NCI-H2227 treated with DMSO at 0.1 percent for 48 hours (cell line): ENCODE measurements at places on chromosomes 5 and 9.

DNA sequence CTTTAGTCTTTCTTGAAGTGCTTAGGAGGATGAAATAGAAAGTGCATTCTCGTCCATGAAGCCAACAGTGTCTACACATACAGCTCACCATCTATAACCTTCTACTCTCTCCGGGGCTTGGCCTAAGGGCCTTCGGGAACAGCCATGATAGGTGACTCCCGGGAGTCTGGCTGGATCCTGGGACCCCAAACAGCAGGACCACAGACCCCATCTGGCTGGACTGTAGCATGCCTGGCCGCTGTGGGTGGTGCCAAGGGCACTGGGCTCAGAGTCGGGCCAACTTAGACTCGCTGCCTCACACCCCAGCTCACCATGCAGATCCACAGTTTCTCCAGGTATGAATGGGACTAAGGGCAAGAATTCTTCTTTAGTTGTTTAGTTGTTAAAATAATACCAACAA, 16.3 kb downstream of the GABBR2 start:
- no peak for DNase-seq

DNA sequence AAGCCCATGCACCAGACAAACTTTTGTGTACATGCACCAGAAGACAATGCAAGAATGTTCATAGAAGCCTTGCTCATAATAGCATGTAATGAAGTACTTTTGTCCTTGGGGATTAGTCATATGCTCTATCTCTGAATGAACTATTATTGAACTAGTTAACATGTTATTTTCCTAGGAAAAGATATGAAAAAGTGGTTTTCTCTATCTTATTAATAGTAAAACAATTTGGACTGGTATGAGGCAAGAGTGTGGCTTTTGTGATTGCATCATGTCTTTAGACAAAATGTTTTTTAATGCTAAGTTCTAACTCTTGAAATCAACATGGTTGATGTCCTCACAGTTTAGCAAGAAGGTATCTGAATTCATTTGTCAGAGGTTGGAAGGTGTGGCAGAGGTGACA, 55.7 kb upstream of the SPDL1 start:
- no peak for DNase-seq

DNA sequence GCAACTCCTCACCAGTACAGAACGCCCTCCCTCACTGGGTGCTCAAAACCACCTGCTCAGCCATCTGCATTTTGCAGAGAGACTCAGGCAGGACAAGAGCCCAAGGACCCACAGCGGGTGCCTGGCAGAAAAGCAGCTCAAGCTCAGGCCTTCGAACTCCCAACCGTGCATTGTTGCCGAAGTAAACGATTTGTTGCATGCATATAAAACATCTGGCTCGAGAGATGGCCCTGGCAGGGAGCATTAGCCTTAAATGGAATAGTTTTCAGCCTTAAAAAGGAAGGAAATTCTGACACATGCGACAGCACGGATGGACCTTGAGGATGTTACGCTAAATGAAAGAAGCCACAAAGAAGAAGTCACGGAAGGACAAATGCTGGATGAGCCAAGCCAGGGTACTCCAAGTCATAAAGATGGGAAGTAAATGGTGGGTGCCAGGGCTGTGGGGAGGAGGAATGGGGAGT, 160.4 kb upstream of the PHYKPL start:
- no peak for DNase-seq

DNA sequence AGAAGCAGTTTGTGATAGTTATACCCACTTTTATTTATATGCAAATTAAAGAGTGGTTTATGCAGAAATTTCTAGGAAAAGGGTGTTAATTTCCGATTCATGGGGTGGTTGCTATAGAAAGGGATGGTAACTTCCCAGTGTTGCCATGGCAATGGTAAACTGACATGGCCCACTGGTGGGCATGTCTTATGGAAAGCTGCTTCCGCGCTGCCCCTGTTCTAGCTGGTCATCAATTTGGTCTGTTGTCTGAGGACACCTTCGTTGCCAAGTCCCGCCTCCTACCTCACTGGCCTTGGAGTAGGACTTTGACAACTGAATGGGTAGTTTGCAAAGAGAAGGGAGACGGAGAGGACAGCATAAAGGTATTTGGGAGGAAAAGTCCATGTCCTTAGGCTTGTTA, 74.0 kb upstream of the SMIM23 start:
- DNase-seq: no peak

DNA sequence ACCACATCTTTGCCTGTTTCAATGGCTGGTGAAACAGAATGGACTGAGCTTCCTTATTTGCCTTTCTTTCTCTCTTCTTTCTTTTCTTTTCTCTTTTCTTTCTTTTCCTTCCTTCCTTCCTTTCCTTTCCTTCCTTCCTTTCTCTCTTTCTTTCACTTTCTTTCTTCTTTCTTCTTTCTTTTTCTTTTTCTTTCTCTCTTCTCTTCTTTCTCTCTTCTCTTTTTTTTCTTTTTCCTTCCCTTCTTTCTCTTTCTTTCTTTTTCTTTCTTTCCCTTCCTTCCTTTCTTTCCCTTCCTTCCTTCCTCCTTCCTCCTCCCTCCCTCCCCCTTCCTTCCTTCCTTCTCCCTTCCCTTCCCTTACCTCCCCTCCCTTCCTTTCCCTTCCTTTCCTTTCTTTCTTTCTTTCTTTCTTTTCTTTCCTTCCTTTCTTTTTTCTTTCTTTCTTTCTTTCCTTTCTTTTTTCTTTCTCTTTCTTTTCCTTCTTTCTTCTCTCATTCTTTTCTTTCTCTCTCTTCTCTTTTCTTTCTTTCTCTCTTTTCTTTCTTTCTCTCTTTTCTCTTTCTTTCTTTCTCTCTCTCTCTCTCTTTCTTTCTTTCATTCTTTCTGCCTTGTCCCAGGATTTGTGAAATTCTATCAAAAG, 50.1 kb upstream of the MCTP1 start:
- no peak for DNase-seq

DNA sequence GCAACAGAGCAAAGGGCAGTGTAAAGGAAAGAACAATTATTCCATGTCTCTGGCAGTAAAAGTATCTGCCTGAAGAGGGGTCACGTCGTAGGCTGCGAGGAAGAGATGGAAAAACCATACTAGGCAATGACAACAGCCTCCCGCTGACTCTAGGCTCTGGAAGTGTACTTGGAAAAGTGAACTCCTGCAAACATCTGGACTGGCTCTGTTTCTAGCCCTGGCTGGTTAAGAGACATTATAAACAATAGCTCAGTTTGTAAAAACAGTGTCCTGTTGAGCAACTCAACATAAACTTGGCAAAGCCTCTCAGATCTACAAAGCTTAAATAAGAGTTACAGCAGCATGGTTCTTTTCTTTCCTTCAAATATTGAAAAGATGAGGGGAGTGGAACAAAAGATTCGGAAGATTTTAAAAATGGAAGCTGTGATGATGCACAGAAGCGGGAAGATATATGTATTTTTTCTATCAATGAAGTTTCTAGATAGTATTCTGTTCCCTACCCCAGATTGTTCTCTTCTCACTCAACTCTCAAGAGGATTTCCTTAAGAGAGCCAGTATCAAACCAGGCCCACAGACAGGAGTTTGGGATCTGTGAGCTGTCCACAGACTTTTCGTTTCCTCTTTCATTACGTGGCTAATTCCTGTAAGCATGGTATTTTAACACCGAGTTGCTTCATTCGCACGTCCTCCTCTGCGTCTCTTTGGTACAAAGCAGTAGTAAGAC, 79.4 kb downstream of the SPTLC1 start:
- DNase-seq: no peak

GRCh38 chr9:121613009-121613752, 38.3 kb upstream of the DAB2IP start:
- DNase-seq: no peak

DNA sequence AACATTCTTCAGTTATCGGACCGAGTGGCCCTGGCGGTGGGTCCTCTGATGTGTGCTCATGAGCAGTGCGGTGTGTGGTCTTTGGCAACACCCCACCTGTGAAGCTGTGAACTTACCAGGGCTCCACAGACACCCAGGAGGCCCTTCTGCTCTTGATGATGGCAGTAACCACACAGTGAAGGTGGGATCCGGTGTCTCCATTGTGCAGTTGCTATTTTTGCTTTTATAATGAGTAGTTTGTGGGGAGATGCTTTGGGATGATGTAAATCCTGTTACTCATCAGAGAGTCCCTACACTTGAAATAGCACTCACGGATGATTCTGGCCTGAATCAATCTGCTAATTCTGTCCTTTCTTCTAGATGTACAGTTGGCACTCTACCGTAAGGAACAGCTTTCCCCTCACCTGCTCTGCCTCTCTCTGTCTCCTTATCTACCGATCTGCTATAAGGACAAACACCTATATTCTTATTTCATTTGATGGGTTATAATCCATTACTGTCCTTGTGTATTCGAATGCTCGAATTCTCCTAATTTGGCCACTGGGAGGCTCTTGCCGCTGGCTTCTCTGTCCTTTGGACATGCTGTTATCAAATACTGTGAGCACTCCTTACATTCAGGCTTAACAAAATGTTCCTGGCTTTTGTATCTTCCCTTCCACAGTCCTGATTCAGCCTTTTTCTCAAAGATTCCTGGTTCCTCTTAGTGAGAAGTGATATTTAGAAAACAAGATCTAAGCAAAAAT, 20.2 kb downstream of the ATPSCKMT start:
- no peak for DNase-seq

DNA sequence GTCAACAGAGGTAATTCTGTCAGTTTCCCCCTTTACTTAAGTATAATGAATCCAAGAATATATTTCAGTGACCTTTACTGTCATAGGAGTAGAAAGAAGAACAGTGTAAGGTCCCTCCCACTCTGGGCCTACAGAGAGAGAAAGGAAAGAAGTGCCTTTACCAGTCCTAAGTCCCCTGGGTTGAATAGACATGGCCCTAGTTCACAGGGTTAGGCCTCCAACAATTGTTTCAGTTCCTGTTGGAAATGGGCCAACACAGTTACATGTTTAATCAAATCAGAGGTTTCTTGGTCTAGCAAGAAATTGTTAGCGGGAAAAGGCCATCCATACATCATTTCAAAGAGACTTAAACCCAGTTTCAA, 605.6 kb downstream of the MTRR start:
- no peak for DNase-seq

- no peak for DNase-seq
Observed at GRCh38 chr9:112890106-112891081, at the start of gene SLC46A2. SLC46A2 (minus strand) TSS chr9:112890876; CDS start chr9:112890681, 195 bp downstream.

DNA sequence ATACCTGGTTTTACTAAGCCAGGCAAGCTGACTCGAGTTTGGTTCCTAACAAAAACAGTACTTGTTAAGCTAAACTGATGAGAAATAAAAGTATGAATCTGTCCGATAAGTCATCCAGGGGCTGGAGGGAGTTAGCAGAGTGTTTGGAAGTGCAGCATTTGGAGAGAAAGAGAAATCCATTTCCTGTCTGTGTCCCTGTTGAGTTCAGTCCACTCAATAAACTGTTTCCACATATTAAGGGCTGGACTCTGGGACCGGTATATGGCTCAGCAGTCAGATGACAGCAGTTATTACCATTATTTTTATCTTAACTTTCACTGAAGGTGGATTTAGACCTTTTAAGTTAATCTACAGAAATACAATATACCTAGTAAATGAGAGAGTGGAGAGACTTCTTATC, 130.6 kb upstream of the ADRA1B start:
- DNase-seq: no peak

- DNase-seq: peak; percentile 11
Observed at GRCh38 chr5:41509399-41510175, 814 bp downstream of the PLCXD3 start.

DNA sequence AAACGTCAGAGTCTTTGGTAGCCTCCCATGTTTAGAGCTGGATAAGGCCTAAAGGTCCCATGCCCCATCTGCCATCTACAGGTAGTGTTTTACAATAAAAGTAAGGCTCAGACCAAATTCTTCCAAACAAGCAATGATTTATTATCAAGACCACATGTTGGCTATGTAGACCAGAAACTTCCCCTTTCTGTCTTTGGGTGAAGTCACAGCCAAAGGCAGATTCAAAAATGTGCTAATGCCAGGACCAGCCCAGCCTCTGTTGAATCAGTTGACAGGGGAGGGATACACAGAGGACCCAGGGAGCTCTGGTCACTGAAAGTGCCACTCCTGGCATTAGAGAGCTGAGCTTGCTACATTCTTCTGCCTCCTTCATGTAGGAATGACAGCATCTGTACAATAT, 360.8 kb downstream of the NTRK2 start:
- no peak for DNase-seq

DNA sequence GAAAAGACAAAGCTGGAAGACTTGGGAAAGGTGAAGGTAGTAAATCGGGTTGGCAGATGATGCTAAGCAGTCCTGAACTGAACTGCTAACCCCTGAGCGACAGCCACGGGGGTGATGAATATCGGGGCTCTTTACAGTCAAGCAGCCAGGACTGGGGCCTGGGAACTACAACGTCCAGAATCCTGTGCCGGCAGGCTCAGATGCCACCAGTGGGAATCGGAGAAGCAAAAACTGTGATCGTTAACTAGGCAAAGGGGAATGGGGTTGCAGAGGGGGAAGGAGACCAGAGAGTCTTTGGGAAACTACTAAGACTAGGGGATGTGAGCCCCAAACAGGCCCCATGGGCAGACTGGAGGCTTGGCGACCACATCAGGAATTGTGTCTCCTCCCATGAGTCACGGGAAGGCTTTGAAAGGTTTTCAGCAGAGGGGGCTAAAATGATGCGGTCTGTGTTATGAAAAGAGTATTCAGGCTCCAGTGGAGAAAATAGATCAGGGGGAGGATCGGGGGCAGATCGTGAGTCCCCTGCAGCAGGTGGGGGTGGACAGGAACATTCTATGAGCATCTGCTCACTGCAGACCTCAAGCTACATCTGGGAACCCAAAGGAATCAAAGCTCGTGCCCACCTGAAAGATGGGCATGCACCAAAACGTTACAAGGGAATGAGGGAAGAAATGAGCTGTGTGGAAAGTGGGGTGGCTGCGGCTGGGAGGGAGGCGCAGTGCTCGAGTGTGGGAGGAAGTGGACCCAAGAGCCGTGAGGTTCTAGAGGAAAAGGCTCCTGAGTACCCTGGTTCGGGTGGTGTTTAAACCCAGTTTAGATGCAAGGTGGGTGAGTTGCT, 53.8 kb downstream of the HRH2 start:
- DNase-seq: no peak

GRCh38 chr5:127320032-127320965, 29.7 kb downstream of the MEGF10 start:
- no peak for DNase-seq

GRCh38 chr5:115022303-115022702, 147.4 kb downstream of the TRIM36 start:
- DNase-seq: no peak

DNA sequence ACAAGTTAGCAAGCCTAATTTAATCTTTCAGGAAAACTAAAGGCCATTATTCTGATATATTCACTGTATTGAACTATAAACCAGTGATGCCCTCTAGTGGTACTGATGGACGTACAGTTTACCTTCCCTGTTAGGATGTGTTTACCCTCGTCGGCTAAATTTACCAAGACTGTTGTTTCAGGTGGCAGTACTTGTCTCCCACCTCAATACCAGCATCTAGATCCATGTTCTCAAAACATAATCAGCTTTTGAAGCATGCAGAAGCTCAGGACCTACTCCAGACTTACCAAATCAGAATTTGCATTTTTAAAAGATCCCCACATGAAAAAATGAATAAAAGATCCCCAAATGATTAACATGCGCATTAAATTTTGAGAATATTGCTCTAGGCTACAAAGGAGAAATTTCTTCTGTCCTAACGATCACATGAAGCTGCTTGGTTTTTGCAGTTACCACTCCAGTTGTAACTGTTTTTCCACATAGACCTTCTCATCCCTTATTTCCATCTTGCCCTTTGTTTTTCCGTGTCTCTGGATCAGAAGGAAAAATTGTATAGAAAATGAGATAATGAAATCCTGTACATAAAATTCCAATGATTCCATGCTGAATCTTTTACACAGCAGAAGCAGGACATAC, 3.2 kb upstream of the BAAT start:
- DNase-seq: peak; percentile 3
